M059J (cell line): ENCODE measurements at places on chromosomes 16 and 17.

DNA sequence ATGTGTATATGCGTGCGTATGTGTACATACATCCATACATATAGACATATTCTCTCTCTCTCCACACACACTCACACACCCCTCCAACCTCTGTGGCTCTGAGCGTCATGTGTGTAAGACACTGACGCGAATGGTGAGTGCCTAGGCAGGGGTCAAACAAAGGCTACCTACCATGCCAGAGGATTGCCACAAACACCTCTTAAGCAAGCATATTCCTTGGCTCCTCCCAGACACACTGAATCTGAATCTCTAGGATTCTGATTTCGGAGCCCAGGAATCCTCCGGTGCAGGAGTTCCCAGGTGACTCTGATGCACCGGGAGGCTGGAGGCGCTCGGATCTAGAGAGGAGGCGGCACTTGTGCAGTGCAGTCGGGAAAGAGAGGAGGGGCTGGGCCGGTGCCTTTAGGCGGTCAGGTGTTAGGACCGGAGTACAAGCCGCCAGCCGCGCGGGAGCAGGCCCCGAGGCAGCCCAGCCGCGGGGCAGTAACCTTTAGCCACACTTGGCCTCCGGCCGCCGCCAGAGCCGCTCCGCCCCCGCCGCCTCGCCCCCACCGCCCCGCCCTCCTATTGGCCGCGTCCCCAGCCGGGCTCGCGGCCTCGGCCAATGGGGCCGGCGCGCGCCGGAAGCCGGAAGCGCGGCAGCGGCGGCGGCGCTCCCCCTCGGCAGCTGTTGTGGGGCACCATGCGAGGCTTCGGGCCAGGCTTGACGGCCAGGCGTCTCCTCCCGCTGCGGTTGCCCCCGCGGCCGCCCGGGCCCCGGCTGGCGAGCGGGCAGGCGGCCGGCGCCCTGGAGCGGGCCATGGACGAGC, at the start of gene MLYCD:
MLYCD (plus strand) TSS at position 653 of the 809 bp plus-strand sequence; CDS start at position 683, 30 bp downstream.
- peak; percentile 72 for DNase-seq

DNA sequence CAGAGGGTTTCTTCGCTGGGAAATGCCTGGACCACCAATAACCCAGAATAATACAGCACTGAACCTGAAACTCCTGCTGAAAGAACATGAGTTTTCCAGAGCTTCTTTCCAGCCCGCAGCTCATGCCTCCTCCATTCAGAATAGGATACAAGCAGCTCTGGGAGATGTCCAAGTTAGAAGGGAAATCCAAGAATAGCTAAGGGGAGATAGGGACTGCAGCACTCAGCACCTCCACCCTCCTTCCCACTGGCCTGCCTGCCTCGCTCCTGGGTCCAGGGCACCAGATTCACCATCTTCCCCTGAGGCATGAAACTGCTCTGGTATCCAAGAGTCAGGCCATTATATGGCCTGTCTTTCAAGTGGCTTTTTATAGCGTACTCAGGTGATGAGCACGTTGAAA, 4.1 kb downstream of the KRT31 start:
- no peak for DNase-seq

- DNase-seq: peak; percentile 61
These were observed 38.2 kb downstream of the MARF1 start for GRCh38 chr16:15604460-15605440.

DNA sequence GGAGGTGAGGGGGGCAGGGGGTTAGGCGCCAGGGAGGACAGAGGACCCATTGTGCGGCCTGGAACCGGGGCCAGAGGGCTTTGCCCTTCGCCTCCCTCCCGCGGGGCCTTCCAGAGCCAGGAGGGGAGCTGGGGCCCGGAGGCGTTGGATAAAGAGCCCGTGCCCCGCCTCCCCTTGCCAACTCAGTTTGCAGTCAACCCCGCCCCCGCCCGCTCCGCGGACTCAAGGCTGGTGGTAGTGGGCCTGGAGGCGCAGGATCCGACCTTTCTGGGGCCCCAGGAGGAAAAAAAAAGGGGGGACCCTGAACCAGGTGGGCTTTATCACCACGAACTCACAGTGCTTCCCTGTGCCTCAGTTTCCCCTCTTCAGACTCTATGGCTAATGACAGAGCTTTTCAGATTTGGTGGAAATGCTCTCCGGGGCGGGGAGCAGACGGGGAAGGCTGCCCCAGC, 2.0 kb upstream of the SPHK1 start:
- no peak for DNase-seq

DNA sequence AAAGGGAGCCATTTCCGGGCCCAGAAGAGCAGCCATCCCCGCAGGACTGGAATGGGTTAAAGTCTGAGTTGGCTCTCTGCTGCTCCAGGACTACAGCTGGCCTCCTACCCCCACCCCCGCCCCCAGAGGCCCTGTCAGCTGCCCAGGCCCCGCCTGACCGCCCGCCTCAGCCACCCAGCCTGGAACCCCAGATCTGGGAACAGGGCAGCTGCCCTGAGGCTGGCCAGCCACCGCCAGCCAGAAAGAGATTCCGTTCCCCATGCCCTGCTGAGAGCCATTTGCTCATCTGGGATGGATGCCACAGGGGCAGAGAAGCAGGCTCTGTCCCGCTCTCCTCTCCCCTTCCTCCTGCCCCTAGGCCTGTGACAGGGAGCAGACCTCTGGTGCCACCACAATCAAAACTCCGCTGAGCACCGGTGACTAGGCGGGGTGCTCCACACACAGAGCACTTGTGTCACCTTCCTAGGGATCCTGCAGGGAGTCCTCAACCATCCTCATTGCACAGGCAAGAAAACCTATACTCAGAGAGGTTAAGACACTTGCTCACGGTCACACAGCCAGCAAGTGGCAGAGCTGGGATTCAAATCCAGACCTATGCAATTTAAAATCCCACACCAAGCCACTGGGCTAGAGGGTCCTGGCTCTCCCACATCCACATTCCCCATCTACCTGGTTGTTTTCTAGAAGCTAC, 44.1 kb downstream of the ZNF423 start:
- no peak for DNase-seq

DNA sequence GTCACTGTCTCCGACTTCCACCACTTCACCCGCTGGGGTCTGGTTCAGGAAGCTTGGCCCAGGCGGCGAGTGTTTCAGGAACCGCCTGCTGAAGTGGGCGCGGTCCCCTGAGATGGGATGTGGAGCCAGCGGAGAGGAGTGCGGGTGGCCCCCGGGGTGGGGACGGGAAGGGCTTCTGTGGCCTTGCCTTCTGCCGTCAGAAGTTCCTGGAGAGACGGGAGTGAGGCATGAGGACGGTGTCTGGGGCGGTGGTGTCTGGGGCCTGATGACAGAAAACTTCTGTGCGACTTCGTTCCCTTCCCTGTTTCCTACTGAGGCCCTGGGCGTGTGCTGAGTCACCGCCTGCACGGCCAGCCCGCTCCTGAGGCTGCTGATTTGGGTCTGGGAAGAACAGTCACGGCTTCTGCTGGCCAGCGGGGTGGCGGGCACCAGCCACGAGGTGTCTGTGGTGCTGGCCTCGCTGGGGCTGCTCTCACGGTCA, 12.3 kb upstream of the NLRC3 start:
- DNase-seq: no peak

GRCh38 chr17:80729761-80730160, 185.1 kb downstream of the RPTOR start:
- no peak for DNase-seq

DNA sequence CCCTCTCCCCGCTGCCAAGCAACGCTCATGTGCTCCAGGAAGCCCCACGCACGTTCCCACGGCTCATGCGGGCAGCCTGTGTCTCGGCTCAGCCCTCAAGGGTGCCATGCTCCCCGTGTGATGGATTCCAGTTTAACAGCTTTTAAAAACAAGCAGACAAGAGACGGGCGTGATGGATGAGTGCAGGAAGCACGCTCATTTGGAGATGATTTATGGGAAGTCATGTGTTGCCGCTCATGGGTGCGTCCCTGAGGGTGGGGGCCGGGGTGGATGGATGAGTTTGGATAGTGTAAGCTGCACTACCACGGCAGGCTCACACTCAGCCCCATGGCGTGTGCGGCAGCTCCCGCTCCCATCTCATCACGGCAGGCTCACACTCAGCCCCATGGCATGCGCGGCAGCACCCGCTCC, 132.8 kb downstream of the RBFOX3 start:
- DNase-seq: no peak

- DNase-seq: peak; percentile 84
These were observed 62.4 kb upstream of the MED9 start for GRCh38 chr17:17414341-17414805.

DNA sequence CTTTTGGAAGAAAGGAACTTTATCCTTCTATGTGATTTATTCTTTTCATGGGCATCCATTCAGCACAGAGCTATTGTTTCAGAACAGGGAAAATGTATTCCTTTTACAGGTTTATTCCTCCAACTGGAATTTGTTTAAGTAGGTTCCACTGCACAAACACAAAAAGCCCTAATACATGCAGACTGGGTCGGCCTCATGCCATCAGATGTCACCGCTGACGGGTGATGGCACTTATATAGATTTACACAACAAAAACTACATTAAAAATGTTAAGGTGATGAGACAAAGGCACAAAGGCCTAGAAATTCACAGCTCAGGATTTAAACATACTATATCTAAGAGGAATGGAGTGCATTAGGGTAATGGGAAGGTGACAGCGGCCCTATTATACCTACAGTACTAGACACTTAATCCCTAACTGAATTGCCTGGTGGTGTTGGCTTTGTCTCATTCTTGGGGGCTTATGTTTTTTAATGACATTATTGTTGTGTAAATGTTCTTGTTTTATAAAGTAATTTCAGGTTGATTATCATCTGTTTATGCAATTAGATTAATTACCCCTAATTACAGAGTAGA, 276.4 kb upstream of the PSMD7 start:
- no peak for DNase-seq

GRCh38 chr17:48102798-48103715, 1.8 kb upstream of the CBX1 start:
- DNase-seq: no peak

DNA sequence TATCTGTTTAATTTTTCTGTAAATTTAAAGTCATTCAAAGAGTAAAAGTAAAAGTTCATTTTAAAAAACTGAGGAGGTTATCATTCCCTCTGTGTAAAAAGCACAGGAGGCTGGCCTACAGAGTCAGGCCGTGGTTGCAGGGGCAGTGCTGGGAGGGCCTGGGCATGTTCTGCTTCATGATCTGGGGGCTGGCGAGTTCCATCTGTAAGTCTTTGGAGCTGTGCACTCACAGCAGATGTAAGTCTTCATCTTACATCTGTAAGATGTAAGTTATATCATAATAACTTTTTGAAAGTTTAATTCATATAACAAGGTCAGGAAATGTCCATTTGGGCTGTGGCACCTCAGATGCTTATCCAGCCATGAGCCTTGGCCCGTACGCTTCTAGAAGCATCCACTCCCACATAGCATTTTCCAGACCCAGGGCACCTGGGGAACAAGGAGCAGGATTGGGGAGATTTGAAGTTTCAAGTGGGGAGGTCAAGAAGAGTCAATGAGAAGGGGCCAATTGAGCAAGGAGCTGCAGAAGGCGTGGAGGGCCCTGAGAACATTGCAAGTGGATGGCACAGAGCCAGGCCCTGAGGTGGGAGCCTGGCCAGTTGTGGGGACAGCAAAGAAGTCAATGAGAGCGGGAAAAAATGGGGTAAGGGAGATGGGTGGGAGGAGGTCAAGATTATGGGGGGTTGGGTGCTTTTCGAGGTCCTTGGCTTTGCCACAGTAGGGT, 54.1 kb downstream of the TNFRSF13B start:
- DNase-seq: no peak

DNA sequence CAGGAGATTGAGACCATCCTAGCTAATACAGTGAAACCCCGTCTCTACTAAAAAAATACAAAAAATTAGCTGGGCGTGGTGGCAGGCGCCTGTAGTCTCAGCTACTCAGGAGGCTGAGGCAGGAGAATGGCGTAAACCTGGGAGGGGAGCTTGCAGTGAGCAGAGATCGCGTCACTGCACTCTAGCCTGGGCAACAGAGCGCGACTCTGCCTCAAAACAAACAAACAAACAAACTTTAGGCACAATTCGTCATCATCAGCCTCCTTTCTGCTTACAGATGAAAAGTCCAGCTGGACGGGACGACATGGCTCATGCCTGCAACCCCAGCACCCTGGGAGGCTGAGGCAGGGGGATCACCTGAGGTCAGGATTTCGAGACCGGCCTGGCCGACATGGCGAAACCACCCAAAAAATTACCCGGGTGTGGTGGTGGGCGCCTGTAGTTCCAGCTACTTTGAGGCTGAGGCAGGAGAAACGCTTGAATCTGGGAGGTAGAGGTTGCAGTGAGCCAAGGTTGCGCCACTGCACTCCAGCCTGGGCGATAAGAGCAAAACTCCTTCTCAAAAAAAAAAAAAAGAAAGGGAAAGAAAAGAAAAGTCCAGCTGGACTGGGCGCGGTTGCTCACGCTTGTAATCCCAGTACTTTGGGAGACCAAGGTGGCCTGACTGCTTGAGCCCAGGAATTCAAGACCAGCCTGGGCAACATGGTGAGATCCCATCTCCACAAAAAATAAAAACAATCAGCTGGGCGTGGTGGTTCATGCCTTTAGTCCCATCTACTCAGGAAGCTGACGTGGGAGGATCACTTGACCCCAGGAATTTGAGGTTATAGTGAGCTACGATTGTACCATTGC, 1.5 kb upstream of the SPIRE2 start:
- DNase-seq: peak; percentile 29

DNA sequence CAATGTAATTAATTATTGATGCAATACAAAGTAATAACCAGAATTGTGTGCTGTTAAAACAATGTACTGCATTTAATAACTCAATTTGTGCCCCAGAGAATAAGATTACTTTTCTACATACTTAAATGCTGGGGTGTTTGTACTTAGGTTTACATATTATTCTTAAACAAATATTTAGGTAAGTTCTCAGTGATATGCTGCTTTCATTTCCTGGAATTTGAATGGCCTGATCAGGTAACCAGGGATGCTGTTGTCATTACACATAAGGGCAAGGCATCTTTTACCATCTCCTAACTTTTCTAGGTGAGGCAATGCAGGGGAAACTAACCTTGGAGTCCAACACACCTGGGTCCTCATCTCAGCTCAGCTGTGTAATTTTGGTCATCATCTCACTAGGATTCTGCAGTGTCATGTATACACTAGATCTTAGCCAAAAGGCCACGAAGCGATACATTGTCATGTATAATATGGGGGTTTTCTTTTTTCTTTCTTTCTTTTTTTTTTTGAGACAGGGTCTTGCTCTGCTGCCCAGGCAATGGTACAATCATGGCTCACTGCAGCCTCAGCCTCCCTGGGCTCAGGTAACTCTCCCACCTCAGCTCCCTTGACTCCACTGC, 45.2 kb downstream of the MYO1D start:
- DNase-seq: no peak

- DNase-seq: no peak
These were observed 475.7 kb downstream of the SHISA9 start for GRCh38 chr16:13377143-13377542.

DNA sequence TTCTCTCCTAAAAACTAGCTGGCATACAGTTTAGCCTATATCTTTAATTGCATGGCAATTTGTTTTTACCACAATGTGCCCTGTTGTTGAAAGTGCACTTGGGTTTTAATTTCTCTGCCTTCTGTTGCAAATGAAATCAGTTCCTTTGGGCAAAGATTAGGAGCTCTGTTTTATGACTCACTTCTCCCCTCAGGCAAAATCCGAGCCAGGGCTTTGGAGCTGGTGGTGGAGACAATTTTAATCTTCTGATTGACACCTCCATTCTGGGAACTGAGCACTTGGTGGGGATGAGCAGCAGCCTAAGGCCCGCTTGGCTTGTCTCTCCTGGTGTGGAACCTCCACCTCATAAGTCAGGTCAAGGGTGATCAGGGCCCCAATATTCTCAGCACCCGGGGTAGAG, 13.3 kb upstream of the MYH8 start:
- peak; percentile 39 for DNase-seq
